Activated CD4-positive, alpha-beta T cell treated with anti-CD3 and anti-CD28 coated beads for 24 hours (primary cell): ENCODE measurements at places on chromosomes 5 and 9.

DNA sequence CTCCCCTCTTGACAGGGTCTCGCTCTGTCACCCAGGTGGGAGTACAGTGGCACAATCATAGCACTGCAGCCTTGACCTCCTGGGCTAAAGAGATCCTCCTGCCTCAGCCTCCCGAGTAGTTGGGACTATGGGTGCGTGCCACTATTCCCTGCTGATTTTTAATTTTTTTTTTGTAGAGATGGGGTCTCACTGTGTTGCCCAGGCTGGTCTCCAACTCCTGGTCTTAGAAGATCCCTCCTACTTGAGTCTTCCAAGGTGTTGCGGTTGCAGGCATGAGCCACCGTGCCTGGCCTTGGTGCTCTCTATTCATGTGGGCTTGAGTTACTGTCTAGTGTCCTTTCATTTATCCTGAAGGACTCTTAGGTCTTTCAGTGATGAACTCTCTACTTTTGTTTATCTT is 24.1 kb downstream of the EHMT1 start:
- DNase-seq, result no peak

DNA sequence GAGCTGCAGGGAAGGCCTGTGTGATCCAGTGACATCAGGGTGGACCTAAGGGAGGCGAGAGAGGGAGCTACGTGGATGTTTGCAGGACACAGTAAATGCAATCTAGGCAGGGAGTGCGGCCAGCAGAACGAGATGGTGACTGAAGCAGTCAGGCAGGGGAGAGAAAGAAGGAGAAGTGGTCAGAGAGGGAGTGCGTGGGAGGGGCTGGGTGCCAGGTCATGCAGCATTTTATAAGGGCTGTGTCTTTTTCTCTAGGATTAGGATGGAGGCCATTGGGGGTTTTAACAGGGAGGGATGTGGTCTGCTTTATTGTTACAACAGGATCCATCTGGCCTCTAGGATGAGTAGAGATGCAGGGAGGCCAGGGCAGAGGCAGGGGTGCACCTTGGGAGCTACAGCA is 80.4 kb downstream of the DCP2 start:
- no peak for DNase-seq

GRCh38 chr5:102283102-102283797 is 12.8 kb downstream of the SLCO4C1 start:
- DNase-seq, result no peak

DNA sequence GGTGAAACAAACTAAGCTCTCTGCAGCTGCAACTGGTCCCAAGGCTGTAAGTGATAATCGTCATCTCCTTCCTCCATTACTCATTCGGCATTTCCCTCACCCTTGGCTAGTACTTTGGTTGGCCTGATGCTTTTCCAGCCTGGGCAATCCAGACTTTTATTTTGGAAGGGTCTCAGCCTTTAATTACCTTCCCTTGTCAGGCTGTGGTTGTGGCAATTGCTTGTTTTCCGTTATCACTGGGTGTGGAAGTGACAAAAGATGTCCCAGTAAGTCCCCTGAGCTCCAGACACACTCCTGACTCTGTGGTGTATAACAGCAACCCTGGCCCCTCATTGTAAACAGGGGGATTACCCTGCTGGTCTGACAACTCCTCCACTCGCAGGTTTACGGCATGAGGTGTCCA is 6.3 kb upstream of the FAF2 start:
- no peak for DNase-seq

DNA sequence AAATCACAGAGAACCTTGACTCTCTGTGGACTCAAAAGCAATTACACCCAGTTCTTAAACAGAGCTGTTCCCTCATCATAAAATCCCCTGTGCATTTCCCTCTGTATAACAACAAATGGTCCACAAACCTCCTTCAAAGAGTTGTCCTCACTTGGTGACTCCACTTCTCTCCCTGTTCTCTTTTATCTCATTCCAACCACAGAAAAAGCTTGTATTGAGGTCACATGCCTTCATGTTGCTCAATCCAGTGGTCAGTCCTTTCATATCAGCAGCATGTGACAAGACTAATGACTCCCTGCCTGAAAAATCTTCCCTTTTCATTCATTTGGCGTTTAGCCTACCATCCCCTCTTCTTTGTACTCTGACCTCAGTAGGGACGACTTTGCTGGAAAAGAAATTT is 158.0 kb downstream of the DEPDC1B start:
- DNase-seq, result no peak

DNA sequence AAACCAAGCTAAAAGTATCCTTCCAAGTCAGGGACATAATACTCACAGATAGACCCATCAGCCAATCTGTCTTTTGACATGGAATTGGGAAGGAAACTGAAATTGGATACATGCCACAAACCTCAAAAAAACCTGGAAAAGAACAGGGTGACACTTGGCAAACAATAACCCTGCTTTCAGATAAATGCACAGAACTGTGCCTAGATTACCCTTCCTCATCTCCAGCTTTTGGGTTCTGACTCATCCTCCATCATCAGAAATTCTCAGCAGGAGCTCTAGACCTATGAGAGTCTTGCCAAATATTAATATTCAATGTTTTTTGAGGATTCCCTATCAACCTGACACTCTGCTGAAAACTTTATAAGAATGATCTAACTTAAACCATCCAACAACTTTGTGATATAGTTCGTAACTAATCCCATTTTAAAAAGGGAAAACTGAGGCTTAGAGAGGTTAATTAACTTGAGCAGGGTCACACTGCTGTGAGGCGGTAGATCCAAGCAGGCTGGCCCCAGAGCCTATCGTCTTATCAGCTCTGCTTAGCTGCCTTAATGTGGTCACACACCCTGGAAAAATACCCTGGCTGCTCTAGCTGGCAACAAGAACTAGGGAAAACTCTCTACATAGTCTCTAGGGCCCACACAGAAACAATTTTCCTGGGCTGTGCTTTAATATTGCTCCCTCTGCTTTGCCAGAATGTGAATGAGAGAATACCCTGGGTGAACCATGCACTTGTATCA is 157.0 kb upstream of the TRPC7 start:
- DNase-seq, result no peak

DNA sequence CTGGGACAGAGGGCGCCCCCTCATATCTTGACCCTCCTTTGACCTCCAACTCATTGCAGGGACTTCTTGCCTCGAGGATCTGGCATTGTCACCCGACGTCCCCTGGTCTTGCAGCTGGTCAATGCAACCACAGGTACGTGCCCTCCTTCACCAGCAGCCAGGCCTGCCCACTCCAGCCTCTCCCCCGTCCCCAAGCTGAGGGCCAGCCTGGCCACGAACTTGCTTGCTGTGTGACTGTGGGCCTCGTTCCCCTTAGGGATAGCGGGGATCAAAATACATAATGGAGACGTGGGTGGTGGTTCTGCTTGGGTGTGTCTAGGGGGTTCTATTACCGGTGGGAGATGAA is 15.0 kb downstream of the DNM1 start:
- no peak for DNase-seq

GRCh38 chr5:102795526-102795925 is 40.4 kb downstream of the PAM start:
- DNase-seq, result no peak

DNA sequence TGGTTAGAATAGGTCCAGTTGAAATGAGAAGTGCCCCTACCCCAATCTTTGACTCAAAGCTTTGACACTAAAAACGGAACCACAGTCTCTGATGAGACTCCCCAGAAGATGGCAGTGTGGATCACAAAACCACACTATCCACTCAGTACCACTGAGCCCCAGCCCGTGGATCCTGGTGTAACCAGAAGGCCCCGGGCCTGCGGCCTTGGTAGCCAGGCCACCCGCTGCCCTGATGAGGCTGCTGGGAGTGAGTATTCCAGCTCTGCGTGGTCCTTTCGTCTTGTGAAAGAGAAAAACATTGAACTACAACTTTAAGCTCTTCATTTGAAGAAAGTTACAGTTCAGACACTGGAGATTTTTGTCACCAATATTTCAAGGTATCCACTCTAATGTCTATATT is 42.2 kb upstream of the FBP1 start:
- DNase-seq, result peak; percentile 36

DNA sequence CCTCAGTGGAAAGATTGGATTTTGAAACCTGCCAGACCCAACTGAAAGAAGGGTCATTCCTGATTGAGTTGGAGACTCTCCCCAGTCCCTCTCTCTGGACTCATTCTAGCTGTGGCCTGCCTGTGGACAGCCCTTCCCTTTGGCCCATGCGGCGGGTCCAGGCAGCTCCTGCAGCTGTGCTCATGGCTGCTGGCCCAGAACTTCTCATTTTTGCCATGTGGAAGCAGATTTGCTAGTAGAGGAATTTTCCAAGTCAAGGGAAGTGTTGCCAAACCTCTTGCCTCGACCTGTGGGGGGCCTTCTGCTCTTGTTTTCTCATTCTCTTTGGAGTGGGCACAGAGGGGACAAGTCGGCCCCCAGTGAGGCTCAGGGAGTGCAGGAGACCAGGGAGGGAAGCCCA is 89.2 kb downstream of the ANKRD33B start:
- DNase-seq, result no peak

DNA sequence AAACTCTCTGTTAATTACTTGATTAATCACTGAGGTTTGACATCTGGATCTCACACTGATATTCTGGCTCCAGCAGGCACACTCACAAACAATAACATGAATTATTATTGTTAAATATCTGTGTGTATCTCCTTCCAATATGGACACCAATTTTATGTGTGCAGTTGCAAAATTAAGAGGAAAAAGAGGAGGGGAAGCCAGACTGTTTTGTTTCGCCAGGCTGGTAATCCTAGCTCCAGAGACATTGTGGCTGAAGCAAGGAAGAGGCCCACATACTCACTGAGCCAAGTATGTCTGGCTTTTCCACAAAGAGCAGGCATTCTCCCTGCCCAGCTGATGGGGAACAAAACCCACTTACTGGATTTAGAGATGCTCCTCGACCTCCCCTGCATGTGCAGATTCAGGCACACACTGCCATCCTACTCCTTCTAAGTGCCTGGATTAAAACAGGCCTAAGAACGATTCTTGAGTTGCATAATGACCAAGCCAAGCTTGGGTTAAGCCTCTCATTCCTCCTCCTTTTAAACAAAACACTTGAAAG is 181.9 kb downstream of the ESM1 start:
- no peak for DNase-seq

DNA sequence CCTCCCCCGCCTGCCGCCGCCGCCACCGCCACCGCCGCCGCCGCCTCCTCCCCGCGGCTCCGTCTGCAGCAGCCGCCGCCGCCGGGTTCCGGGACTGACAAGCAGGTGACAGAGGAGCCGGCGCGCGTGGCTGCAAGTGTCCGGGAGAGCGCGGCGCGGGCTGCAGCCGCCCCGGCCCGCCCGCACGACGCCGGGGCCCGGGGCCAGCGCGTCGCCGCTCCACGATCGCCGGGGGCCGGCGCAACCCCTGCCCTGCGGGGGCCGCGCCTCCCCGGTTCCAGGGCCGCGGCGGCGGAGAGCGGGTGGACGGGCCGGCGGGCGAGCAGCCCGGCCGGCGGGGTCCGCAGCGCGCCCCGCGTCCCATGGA is 343 bp downstream of the LMX1B start:
- no peak for DNase-seq

DNA sequence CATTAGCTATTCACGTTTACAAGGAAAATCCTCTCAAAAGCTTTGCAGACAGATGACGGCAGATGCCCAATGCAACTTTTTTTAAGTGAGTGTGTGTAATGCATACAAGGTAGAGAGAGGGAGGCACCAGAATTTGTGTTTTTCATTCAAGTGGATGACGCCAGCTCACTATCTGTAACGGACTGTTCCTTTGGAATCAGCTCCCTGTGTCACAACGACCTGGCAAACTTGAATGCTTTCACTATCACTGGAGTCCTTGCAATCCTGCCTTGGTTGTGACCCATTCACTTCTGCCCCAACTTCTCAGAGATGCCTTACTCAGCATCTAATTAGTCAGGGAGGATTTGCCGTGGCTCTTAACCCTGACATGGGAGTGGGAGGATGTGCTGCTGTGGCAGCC is 148.5 kb downstream of the BNC2 start:
- DNase-seq, result no peak

DNA sequence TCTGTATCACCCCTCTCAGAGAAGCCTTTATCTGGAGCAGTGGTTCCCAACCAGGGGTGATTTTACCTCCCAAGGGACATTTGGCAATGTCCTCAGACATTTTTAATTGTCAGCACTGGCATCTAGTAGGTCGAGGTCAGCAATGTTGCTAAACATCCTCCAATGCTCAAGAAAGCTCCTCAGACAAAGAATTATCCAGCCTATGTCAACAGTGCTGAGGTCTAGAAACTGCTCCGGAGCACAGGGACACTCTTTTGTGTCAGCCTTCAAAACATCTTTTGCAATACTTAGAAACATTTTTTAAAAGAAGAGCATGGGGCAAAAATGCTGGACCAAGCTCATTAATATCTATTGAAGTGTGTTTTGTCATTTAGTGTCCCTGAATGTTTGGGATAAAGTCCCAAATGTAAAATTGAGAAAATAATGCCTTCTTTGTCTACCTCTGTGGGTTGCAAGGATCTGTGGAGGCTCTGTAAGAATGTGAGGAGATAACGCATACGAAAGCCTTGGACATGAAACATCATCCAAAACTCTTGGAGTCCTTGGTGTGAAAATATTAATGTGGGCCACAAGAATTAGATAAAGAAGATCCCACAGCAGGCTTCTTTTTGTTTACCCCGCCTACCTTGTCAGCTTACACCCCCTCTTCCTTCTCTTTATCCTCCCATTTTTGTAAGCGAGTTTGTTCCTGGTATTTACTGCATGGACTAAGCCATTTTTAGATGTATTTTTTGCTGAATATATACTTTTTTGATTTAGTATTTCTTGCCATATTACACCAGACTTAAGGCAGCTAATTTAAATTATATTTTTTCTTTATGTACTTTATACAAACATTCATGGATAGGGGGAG is 193.5 kb downstream of the CD180 start:
- no peak for DNase-seq

- no peak for DNase-seq
Measured at GRCh38 chr9:129441852-129442251, 179.0 kb downstream of the C9orf50 start.

- no peak for DNase-seq
Measured at GRCh38 chr5:125612181-125612721, 811.0 kb upstream of the GRAMD2B start.
